ENCODE measurements at places on chromosomes 12 and 14.

- DNase-seq, result no peak
Measured at GRCh38 chr14:64871344-64871743, 8.4 kb downstream of the SPTB start.

DNA sequence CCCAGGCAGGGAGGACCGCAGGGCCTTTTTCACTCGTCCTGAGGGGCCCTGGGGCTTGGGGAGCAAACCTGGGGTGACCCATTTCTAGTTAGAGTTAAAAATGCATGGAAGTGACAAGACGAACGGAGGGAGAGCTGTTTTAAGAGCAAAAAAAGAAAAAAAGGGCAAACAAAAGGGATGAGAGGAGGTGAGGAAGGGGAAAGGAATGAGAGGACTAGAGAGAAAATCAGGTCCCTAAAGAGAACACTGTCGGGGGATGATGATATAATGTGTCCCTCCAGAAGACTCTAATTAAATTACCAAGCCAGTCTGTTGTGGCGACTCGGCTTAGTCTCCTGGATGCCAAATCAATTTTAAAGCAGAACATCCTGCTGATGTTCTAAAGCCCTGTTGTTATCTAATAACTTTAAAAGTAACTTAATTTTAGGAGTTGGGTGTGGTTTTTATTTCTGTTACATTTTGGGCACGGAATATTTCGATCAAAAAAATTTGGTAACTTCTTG, 1.1 kb downstream of the ANO6 start:
- no peak for DNase-seq

- no peak for DNase-seq
Measured at GRCh38 chr12:129614221-129614885, 289.5 kb downstream of the TMEM132D start.

DNA sequence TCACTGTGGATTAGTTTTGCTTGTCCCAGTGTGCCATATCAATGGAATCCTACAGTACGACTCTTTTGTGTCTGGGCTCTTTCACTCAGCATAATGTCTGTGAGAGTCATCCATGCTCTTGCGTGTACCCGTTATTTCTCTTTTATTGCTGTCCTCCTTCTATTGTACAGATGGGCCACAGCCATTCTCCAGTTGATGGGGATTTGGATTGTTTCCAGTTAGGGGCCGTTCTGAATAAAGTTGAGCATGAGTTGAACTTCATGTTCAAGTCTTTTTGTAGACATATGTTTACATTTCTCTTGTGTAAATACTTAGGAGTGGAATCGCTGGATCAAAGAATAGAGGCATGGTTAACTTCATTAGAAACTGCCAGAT, 38.3 kb downstream of the MYO1H start:
- DNase-seq, result no peak

DNA sequence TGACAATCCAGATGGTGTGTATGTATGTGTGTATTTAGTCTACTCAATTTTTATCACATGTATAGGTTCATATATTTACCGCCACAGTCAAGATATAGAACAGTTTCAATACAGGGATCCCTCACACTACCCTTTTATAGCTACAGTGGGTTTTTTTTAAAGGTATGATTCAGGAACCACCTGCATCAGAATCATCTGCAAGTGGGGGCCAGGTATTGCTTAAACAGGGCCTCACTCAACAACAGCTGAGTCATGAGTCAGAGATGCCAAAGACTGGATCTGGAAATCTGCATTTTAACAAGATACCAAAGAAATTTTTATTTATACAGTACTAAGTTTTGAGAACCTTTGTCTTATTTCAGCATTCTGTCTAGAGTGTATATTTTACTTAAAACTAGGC, 117.6 kb downstream of the SLC35F4 start:
- no peak for DNase-seq

DNA sequence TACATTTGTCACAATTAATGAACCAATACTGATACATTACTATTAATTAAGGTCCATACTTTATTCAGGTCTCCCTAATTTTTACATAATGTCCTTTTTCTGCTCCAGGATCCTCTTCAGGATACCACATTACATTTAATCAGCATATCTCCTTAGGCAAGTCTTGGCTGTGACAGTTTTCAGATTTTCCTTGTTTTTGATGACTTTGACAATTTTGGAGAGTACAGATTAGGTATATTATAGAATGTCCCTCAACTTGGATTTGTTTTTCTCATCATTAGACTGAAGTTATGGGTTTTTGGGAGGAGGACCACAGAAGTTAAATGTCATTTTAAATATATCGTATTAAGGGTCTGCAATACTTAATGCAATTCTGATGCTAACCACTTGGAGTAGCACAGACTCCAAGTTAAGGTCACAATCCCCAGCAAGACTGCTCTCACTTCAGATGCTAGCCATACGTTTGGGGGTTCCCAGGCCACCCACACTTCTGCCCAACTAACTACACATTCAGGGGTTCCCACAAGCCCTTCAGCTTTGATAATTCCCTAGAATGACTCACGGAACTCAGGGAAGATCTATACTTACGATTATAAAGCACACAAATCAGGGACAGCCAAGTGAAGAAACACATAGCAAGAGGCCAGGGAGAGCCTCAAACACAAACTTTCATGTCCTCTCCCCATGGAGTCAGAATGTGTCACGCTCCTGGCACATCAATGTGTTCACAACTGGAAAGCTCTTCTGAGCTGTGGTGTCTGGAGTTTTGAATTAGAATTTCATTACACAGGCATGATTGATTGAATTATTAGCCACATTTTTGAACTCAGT, 17.0 kb upstream of the NUBPL start:
- no peak for DNase-seq

GRCh38 chr12:32423559-32423958, 24.2 kb downstream of the FGD4 start:
- DNase-seq, result no peak

DNA sequence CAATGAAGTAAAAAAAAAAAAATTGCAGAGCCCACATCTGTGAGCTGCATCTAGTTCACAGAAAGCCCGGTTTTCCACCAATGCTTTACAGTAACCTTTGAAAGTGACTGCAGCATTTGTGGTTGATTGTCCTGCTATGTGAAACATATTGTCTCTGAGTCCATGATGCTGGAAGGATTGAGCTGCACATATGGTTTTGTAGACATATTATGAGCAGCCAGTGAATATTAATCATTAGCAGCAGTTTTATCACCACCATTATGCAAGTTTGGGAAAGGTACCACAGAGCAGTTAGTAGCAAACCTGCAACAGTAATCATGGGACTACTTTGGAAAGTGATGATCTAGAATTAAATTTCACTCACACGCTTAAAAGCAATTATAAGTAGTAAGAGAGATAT, 151.5 kb upstream of the PRICKLE1 start:
- DNase-seq, result no peak

DNA sequence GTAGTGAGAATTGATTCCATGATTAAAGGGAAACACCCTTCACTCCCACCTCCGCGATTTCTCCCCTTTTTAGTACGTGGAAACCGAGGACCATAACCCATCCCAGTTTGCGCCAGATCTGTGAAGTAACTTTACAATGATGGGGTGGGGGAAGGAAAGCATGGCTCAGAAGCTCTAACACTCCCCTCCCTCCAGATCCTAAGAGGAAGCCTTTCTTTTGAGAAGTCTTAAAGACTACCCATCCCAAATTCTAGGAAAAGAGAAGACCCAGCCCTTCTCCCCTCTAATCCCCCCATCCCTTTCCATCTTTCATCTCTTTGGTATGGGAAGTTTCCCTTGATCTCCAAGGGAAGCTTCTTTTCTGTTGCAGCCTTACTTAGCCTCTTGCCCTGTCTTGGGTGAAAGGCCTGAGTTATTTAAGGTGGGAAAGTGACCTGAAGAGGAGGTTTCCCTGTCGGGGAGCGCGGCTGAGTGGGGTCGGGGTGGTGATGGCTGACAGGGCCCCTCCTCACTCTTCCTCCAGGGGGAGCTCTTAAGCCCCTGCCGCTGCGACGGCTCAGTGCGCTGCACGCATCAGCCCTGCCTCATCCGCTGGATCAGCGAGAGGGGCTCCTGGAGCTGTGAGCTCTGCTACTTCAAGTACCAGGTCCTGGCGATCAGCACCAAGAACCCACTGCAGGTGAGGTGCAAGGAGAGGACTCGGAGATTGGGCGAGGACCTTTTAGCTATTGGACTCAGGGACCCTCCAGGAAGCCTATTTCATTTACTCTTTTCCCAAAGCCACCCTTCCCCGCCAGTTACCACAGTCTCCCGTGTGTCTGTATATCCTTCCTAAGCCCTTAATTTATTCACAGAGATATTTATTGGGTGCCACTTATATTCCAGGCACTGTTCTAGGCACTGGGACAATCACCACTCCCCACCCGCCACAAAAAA, 1.8 kb downstream of the MARCHF9 start:
- DNase-seq, result no peak

GRCh38 chr12:11702959-11703358, 53.5 kb downstream of the ETV6 start:
- no peak for DNase-seq

DNA sequence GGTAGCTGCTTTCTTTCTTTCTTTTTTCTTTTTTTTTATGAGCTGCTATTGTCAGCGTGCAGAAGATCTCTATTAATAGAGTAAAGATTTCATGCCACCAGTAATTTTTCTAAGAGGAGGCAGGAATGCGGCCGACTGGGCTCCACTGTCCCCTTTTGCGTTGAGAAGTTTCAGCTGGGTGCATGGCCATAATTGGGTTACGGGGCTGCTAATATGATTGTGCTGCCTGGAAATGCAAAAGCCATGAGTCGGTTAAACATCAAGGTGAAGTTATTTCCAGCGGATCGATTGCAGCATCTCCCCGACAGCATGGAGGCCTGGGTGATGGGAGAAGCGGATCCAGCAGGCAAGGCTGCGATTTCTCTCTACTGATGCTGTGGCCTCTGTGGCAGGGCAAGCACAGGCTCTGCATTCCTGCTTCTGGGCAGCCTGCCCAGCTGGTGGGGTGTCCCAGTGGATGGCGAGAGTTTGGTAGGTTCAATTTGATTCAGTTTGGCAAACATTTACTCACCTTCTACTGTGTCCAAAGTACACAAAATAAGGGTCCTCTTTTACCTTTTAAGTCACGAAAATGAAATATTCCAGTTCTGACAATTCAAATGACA, 54.4 kb upstream of the PRMT8 start:
- DNase-seq, result no peak

- no peak for DNase-seq
Measured at GRCh38 chr14:101469382-101470247, 91.7 kb upstream of the DIO3 start.

DNA sequence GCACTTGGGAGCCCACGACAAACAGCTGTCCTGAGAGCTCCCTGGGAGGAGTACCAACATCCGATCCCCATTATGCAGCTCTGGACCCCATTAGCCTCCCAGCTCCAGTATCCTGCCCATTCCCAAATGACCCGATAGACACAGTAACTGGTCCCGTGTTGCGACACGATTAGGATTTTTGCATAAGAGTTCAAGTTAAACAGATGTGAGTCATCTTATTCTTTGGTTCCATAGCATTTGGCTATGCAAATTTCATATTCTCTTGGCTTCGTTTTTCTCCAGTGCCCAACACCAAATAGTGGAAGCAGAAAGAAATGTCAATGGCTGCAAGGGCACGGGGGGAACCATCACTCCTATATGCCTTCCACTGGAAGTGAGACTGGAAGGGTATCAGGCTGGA, 43.0 kb upstream of the LRRC10 start:
- no peak for DNase-seq

- no peak for DNase-seq
Measured at GRCh38 chr12:41277100-41277945, 89.2 kb downstream of the PDZRN4 start.

DNA sequence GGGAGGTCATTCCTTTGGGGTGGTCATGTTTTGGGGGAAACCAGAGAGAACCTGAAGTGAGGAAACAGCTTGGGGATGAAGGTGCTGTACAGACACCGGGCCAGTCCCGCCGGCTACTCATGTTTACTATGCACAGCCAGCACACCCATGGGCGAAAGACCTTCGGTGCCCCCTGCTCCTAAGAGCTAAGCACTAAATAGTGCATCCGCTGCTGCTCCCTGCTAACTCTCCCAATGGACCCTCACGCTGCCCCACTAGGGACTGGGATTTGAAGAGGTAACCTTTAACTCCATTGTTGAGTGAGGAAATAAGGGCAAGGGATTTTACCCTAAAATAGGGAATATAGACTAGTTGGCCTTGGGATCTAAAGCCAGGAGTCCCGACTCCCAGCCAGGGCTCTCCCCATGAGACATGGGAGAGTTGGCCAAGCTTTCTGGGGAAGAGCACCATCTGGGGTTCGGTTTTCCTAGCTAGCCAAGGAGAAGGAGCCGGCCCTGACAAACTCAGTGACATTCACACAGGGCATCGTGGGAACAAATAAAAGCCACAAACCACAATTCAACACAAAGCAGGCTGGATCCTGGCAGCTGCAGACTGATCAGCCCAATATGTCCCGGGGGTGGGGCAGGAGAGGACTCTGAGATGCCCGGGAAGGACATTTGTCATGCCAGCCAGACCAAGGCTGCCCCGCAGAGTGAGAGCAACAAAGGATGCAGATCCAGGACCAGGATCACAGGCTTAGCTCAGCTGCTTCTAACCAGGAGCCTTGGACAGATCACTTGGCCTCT, 91.7 kb downstream of the SINHCAF start:
- DNase-seq, result no peak
